ENCODE measurements at places on chromosomes 12 and 14. TPM values are rescaled to one million over a fixed set of nuclear protein-coding genes. Genes with fewer than 3 reads are reported as not detected.

The HAL gene
- 1.6 TPM for total RNA-seq

The TMEM121 gene
- 5.6 TPM for total RNA-seq

The SMCO2 gene
- not detected for total RNA-seq

The CYP27B1 gene
- total RNA-seq, result 4.0 TPM

The NYNRIN gene
- 171 TPM for total RNA-seq

The SLC38A4 gene
- 0.11 TPM for total RNA-seq

The KLHDC1 gene
- 6.6 TPM for total RNA-seq

The CNPY2 gene
- total RNA-seq, result 171 TPM

The ORMDL2 gene
- total RNA-seq, result 24.8 TPM

GRCh38 chr12:6226002-6226678 is 25.9 kb downstream of the CD9 start:
- H3K4me1 ChIP-seq, result peaks cover 50% of the 10 kb centered on the region
- H3K27me3 ChIP-seq, result no peaks in the 10 kb centered on the region
- no peak overlapping the region for H3K4me3 ChIP-seq
- no peak for DNase-seq

DNA sequence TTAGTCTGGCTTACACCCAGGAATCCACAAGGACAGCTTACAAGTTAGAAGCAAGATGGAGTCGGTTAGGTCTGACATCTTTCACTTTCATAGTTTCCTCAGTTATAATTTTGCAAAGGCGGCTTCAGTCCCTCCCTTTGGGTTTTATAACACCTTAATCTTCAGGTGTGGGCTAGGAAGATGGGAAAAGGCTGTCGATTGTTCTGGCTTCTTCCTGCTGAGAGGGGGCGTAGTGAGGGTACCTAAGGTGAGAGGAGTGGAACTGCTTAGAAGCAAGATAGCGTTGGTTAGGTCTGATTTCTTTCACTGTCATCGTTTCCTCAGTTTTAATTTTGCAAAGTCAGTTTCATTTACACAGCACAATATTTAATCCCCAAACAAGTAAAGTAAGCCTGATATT is 10.1 kb downstream of the A2ML1 start:
- no peak overlapping the region for H3K27ac ChIP-seq
- peaks cover 27% of the 10 kb centered on the region for H3K4me1 ChIP-seq
- H3K36me3 ChIP-seq, result no peaks in the 10 kb centered on the region
- DNase-seq, result no peak

DNA sequence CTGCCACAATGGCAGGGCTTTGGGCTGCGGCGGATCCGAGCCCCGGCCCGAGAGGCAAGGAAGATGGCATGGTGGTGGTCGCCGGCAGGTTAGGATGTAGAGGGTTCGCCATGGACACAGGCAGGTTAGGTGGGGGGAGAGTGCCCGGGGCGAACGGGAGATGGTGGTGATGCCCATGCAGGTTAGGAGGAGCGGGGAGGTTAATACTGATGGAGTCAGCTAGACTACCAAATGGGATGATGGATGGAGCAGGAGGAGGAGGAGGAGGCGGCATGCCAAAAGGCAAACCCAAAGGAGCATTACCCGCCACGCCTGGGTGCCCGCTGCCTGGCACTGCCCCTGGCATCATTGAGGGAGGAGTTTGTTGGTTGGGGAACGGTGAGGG is 6.2 kb downstream of the MYL6 start:
- H3K4me1 ChIP-seq, result peaks cover 23% of the 10 kb centered on the region
- H3K4me3 ChIP-seq, result no peak overlapping the region
- H3K27me3 ChIP-seq, result no peaks in the 10 kb centered on the region
- peaks cover 38% of the 10 kb centered on the region for H3K36me3 ChIP-seq
- H3K27ac ChIP-seq, result peak overlapping the region; percentile 50

- no peak overlapping the region for H3K4me3 ChIP-seq
- H3K27ac ChIP-seq, result no peak overlapping the region
- DNase-seq, result no peak
- peaks cover 5% of the 10 kb centered on the region for H3K27me3 ChIP-seq
- peaks cover 20% of the 10 kb centered on the region for H3K4me1 ChIP-seq
Measured at GRCh38 chr14:95011445-95012006, 145.8 kb downstream of the DICER1 start.

GRCh38 chr14:37251775-37252174 is 54.0 kb downstream of the MIPOL1 start:
- no peak overlapping the region for H3K4me3 ChIP-seq
- DNase-seq, result no peak
- peaks cover 3% of the 10 kb centered on the region for H3K4me1 ChIP-seq
- H3K27me3 ChIP-seq, result no peaks in the 10 kb centered on the region
- H3K27ac ChIP-seq, result no peak overlapping the region

- no peak overlapping the region for H3K4me3 ChIP-seq
- H3K4me1 ChIP-seq, result no peaks in the 10 kb centered on the region
- no peak for DNase-seq
- H3K36me3 ChIP-seq, result no peaks in the 10 kb centered on the region
Measured at GRCh38 chr14:23409475-23409874, 1.4 kb upstream of the MYH6 start.

DNA sequence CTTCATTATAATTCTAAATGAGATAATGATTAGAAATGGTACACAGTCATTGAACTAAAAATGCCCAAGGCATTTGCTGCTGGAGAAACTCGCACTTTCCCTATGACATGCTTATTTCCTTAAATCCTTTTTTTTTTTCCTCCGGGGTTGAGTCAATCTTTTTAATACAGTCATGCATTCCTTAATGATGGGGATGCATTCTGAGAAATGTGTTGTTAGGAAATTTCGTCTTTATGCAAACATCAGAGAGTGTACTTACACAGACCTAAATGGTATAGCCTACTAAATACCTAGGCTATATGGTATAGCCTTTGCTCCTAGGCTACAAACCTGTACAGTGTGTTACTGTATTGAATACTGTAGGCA is 29.8 kb upstream of the DACT1 start:
- no peaks in the 10 kb centered on the region for H3K36me3 ChIP-seq
- peak overlapping the region; percentile 31 for H3K27ac ChIP-seq
- no peak overlapping the region for H3K4me3 ChIP-seq
- H3K4me1 ChIP-seq, result peaks cover 19% of the 10 kb centered on the region

- H3K36me3 ChIP-seq, result peaks cover 19% of the 10 kb centered on the region
- peaks cover 11% of the 10 kb centered on the region for H3K4me1 ChIP-seq
- DNase-seq, result no peak
- peak overlapping the region; percentile 47 for H3K27ac ChIP-seq
- H3K4me3 ChIP-seq, result no peak overlapping the region
Measured at GRCh38 chr14:59333668-59334067, 131.5 kb downstream of the GPR135 start.

- H3K36me3 ChIP-seq, result no peaks in the 10 kb centered on the region
- no peak for DNase-seq
- H3K27ac ChIP-seq, result no peak overlapping the region
- no peaks in the 10 kb centered on the region for H3K27me3 ChIP-seq
- peaks cover under 1% of the 10 kb centered on the region for H3K4me1 ChIP-seq
- no peak overlapping the region for H3K4me3 ChIP-seq
Measured at GRCh38 chr12:81224626-81225025, 146.7 kb downstream of the ACSS3 start.

GRCh38 chr14:55399852-55400251 is 11.8 kb downstream of the ATG14 start:
- no peak for DNase-seq
- H3K4me3 ChIP-seq, result no peak overlapping the region
- H3K27ac ChIP-seq, result no peak overlapping the region
- no peaks in the 10 kb centered on the region for H3K27me3 ChIP-seq
- no peaks in the 10 kb centered on the region for H3K4me1 ChIP-seq

- H3K4me1 ChIP-seq, result peaks cover 24% of the 10 kb centered on the region
- DNase-seq, result no peak
- H3K27me3 ChIP-seq, result no peaks in the 10 kb centered on the region
- peaks cover 9% of the 10 kb centered on the region for H3K36me3 ChIP-seq
- no peak overlapping the region for H3K4me3 ChIP-seq
- no peak overlapping the region for H3K27ac ChIP-seq
Measured at GRCh38 chr12:55818140-55818728, 393 bp downstream of the ORMDL2 start.

DNA sequence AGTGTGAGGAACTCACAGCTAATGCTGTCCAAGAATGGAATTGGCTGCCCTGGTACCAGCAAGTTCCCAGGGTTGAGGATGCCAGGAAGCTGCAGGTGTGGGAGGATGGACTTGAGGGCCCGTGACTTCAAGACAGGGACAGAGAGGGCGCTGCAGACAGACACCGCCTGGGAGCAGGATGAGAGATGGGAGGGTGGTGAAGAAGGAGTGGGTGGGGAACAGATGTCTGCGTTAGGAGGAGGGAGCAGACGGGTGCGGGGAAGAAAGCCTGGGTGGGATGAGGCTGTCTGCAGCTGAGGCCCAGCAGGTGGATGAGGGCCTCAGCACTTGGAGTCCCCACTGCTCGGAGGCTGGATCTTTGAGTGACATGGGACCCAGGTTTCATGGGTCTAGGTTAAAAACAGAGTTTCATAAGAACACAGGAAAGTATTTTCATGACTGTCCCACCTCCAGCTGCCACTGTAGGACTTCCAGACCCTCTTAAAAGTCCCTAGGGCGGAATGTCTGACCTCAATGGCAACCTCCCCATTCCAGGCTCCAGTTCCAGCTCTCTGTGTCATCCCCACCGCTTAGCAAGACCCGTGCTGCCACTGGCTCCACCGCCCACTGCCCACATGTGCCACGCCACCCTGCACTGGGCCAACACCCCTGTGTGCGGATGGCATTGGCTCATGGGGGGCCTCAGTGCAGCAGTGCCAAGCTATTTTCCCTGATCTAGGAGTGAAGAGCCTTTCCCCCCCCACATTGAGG is 70.3 kb upstream of the SCN8A start:
- DNase-seq, result no peak
- no peak overlapping the region for H3K4me3 ChIP-seq
- peaks cover 8% of the 10 kb centered on the region for H3K4me1 ChIP-seq
- no peaks in the 10 kb centered on the region for H3K36me3 ChIP-seq
- H3K27ac ChIP-seq, result no peak overlapping the region
- H3K27me3 ChIP-seq, result no peaks in the 10 kb centered on the region

DNA sequence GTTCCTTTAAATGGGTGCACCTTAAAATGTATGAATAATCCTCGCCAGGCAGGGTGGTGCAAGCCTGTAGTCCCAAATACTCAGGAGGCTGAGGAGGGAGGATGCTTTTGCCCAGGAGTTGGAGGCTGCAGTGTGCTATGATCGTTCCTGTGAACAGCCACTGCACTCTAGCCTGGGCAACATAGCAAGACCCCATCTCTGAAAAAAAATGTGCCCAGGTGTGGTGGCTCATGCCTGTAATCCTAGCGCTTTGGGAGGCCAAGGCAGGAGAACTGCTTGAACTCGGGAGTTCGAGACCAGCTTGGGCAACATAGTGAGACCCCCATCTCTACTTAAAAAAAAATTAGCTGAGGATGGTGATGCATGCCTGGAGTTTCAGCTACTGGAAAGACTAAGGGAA is 39.6 kb downstream of the ACACB start:
- peaks cover 13% of the 10 kb centered on the region for H3K4me1 ChIP-seq
- H3K27me3 ChIP-seq, result peaks cover 13% of the 10 kb centered on the region
- no peak for DNase-seq
- H3K36me3 ChIP-seq, result no peaks in the 10 kb centered on the region
- no peak overlapping the region for H3K4me3 ChIP-seq

DNA sequence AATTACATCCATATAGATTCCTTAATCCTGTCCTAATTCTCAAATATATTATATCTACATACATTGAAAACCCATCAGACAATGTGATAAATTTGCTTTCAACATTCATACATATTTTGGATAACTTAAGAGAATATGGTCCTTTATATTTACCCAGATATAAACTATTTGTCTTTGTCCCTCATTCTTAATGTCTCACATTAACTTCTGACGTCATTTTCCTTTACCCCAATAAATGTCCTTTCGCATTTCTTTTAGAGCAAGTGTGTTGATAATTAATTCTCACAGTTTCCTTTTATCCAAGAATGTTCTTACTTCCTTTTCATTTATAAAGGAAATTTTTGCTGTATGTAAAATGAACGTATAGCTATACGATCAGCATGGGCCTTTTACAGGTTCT is 12.6 kb upstream of the PTPRR start:
- H3K36me3 ChIP-seq, result no peaks in the 10 kb centered on the region
- H3K27ac ChIP-seq, result no peak overlapping the region
- no peak overlapping the region for H3K4me3 ChIP-seq
- DNase-seq, result no peak

- H3K27ac ChIP-seq, result no peak overlapping the region
- H3K27me3 ChIP-seq, result peaks cover 11% of the 10 kb centered on the region
- no peaks in the 10 kb centered on the region for H3K36me3 ChIP-seq
- DNase-seq, result peak; percentile 26
Measured at GRCh38 chr12:131442337-131442918, 268.5 kb upstream of the SFSWAP start.

- H3K36me3 ChIP-seq, result peaks cover 8% of the 10 kb centered on the region
- DNase-seq, result no peak
- peaks cover 14% of the 10 kb centered on the region for H3K4me1 ChIP-seq
- H3K27ac ChIP-seq, result no peak overlapping the region
- no peaks in the 10 kb centered on the region for H3K27me3 ChIP-seq
- H3K4me3 ChIP-seq, result no peak overlapping the region
Measured at GRCh38 chr14:102833341-102833740, 56.1 kb downstream of the TRAF3 start.

GRCh38 chr14:61211476-61212255 is 69.5 kb downstream of the TMEM30B start:
- DNase-seq, result no peak
- no peaks in the 10 kb centered on the region for H3K36me3 ChIP-seq
- H3K27ac ChIP-seq, result no peak overlapping the region
- peaks cover 14% of the 10 kb centered on the region for H3K4me1 ChIP-seq
- H3K27me3 ChIP-seq, result no peaks in the 10 kb centered on the region

- H3K4me1 ChIP-seq, result peaks cover 15% of the 10 kb centered on the region
- peaks cover 60% of the 10 kb centered on the region for H3K27me3 ChIP-seq
- H3K4me3 ChIP-seq, result no peak overlapping the region
- no peak for DNase-seq
- no peak overlapping the region for H3K27ac ChIP-seq
Measured at GRCh38 chr12:47901718-47902093, 3.1 kb downstream of the VDR start.

DNA sequence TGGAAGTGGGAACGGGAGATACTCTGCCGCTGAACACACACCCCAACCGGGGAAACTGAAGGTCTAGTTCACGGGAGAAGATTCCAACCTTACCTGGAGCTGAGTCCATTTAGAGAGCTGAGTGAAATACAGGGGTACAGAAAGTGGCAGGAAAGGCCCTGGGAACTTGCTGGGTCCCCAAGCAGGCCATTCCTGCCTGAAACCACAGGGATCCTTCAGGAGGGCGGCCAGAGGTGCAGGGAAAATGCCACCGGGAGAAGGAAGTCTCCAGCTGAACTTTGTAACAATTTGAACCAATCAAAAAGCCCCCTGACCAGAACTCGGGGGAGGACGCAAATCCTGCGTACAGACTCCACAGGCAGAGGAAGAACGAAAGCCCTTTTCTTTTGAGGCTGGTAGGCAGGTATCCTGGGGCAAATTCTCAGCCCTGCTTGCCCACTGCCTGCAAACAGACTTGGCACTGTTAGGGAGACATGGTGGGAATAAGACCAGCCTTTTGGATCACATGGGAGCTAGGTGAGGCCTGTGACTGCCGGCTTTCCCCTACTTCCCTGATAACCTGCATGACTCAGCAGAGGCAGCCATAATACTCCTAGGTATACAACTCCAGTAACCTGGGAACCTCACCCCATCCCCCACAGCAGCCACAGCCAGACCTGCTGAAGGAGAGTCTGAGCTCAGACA is 170.9 kb downstream of the SEC23A start:
- H3K27ac ChIP-seq, result no peak overlapping the region
- DNase-seq, result no peak
- H3K4me3 ChIP-seq, result no peak overlapping the region
- H3K27me3 ChIP-seq, result no peaks in the 10 kb centered on the region

- H3K27ac ChIP-seq, result peak overlapping the region; percentile 87
- peaks cover 56% of the 10 kb centered on the region for H3K4me1 ChIP-seq
- H3K4me3 ChIP-seq, result no peak overlapping the region
- no peaks in the 10 kb centered on the region for H3K36me3 ChIP-seq
- DNase-seq, result no peak
Measured at GRCh38 chr14:68279777-68280233, 460.2 kb downstream of the RAD51B start.

Measured in mesothelial cell of epicardium (in vitro differentiated cells).